ENCODE measurements at places on chromosomes 7 and 10.
A peak's percentile ranks its signal among the peaks of the same experiment; 100 is the strongest.

- DNase-seq: no peak
Measured at GRCh38 chr10:89857431-89858042, 156.1 kb downstream of the KIF20B start.

DNA sequence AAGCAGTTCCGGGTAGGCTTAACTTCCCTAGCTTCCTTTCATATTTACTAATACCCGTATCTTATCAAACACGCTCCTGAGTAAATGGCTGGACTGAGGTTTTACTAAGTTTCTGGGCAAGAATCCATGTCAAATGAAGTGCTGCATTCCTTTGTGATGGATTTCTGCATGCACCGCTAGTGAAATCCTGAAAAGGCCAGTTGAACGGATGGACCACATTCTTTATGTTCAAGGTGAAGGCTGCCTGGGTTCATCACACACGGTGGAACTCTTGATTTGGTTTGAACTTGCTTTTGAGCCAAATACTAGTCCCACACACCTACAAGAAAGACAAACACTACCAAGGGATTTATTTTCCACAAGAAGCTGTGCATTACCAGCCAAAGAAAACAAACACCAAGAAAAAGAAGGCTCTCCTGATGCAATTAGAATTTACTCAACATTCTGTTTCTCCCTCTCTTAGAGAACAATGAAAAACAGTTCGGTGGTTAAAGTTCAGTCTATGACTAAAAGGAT lies 255.0 kb upstream of the SEMA3C start:
- no peak for DNase-seq

- no peak for DNase-seq
Measured at GRCh38 chr10:84676536-84676935, 348.1 kb downstream of the CCSER2 start.

- no peak for DNase-seq
Measured at GRCh38 chr7:25727446-25727845, 424.6 kb upstream of the NFE2L3 start.

DNA sequence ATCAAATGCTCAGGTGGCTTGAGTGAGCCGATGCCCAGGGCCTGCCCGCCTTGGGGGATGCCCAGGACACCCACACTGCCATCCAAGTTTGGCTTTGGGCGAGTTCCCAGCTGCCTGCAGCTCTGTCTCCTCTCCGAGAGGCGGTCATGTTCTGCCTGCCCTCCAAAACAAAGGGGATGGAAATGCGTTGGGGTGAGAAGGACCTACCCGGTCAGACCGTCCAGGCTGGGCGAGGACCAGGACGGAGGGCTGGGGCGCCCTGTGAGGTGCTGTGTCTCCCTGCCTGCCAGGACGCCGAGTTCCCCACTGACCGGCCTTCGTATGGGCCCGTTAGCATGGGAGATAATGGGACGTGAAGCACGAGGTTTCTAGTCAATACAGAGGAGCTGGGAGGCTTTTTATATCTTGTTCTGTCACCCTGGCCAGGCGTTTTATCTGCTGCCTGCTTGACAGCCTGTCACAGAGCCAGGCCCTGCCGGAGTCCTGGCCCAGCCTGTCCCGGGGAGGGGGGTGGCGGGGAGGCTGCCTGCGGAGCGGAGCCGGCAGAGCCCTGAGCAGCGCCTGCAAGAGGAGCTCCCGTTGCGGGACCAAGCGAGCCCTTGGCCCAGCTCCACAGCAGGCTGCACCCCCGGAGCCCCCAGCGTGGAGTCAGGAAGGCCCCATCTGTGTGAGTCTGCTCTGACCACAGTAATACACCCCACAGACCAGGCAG lies 22.0 kb upstream of the ELFN1 start:
- DNase-seq: peak; percentile 17

- DNase-seq: no peak
Measured at GRCh38 chr10:62860946-62861345, 44.8 kb upstream of the EGR2 start.

GRCh38 chr10:118145256-118145655 lies 98.5 kb upstream of the RAB11FIP2 start:
- DNase-seq: no peak

DNA sequence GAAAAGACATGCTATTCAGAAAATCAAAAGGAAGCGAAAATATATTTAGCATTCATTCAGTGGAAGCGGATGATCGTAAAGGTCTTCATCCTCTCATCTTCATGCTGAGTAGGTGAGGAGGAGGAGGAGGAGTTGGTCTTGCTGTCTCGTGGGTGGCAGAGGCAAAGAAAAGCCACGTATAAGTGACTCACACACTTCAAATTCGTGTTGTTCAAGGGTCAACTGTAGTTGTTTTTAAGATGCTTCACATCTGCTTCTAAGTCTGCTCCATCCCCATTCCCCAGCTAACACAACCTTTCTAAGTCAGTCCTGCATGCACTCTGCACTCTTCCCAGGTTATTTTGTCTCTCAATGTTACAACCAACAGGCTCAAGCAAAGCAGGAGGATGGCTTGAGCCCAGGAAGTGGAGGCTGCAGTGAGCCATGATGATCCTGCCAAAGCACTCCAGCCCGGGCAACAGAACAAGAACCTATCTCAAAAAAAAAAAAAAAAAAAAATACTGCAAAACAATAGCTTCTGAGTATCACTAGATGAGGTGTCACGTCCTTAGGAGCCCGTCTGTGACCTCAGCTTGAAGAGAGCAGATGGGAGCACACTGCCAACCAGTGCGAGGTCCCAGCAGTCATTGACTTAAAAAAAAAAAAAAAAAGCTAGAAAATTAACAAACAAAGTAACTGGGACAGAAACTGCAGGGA lies 70.5 kb downstream of the SFMBT2 start:
- peak; percentile 4 for DNase-seq

DNA sequence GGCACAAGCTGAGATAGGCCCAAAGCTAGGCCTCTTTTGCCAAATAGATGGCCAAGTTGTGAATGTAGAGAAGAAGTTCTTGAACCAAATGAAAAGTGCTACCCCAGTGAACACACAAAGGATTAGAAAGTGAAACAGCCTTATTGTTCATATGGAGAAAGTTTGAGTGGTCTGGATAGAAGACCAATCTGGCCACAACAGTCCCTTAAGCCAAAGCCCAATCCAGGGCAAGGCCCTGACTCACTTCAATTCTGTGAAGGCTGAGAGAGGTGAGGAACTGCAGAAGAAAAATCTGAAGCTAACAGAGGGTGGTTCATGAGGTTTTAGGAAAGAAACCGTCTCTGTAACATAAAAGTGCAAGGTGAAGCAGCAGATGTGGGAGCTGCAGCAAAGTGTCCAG lies 18.7 kb upstream of the ATP6V0A4 start:
- no peak for DNase-seq

GRCh38 chr10:22550732-22551131 lies 163.6 kb downstream of the PIP4K2A start:
- peak; percentile 9 for DNase-seq

- DNase-seq: no peak
Measured at GRCh38 chr7:91553410-91553895, 289.2 kb downstream of the FZD1 start.

- peak; percentile 18 for DNase-seq
Measured at GRCh38 chr10:48287417-48288391, 13.2 kb upstream of the FRMPD2 start.

DNA sequence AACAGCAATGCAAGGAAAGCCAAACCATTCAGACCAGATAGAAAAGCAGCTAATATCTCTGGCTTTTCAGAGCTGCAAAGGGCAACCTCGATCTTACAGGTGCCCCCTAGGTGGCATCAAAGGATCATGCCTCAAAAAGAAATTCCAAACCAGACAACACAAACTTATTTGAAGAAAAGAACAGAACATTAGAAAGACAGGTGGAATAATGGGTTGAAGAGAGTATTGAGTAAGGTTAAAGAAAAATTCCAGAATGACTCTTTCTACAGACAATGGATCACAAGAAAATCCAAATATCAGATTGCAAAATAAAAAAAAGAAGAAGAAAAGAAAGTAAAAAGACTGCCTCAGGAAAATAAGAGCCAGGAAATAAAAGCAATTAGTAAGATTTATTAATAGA lies 213.7 kb downstream of the ELMO1 start:
- no peak for DNase-seq

GRCh38 chr10:118163217-118163616 lies 116.5 kb upstream of the RAB11FIP2 start:
- no peak for DNase-seq

- no peak for DNase-seq
Measured at GRCh38 chr10:46516660-46517416, 39.6 kb downstream of the GPRIN2 start.

- no peak for DNase-seq
Measured at GRCh38 chr7:27510541-27510940, 152.1 kb downstream of the HIBADH start.

DNA sequence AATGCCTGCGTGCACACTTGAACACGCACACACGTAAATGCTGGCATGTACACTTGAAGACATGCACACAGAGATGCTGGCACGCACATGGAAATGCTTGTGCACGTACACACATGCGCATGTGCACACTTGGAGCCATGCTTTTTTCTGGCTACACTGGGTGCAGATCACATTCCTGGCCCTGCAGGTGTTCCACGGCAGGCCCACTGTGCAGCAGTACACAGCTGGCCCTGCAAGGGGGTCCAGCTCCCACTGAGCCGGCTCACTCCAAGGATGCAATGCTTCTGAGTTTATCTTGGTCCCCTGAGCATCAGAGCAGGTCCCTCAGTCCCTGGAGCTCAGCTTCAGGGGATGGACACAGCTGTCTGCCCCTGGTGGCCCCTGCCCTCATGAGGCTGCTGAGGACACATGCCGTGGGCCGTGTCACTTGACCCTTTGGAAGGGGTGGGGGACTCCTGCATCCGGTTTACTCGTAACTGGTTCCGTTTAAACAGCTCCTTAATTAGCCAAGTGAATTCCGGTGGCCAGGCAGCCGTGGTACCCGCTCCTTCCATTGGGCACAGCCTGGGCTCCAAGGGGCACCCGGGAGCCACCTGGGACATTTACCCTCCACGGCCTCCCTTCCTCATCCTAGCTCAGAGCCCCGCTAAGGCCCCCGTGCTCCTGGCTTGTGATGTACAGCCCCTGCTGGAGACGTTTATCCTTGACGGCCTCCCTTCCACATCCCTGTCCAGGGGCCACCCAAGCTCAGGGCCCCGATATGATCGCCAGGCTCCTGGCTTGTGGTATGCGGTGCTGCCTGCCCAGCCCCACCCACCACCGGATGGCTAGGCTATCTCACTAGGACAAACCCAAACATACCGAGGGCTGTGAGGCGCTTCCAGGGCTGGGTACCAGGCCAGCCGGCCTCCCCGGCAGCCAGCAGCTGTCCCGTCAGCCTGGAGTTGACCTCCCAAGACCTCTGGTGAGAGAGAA lies 39.5 kb upstream of the DPYSL4 start:
- no peak for DNase-seq

DNA sequence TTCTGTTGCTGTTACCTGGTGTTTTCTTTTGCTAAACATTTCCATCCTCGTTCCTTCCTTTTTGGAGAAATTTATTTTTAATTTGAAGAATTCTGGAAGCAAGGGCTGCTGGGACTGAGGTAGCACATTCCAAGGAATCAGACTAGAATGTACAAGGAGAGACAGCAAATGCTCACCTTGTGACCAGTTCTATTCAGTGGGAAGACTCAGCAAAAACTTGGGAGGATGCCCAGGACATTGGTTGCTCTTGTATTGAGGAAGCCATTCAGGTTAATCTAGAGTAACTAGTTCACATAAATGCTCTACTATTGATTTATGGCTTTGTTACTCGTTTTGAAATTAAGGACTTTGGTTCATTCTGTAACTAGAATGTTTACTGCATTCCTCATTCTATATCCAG lies 11.3 kb downstream of the PLCE1 start:
- DNase-seq: no peak

- DNase-seq: no peak
Measured at GRCh38 chr10:48779546-48780152, 95.0 kb downstream of the WDFY4 start.

GRCh38 chr10:21021843-21022594 lies 124.9 kb upstream of the NEBL start:
- no peak for DNase-seq

DNA sequence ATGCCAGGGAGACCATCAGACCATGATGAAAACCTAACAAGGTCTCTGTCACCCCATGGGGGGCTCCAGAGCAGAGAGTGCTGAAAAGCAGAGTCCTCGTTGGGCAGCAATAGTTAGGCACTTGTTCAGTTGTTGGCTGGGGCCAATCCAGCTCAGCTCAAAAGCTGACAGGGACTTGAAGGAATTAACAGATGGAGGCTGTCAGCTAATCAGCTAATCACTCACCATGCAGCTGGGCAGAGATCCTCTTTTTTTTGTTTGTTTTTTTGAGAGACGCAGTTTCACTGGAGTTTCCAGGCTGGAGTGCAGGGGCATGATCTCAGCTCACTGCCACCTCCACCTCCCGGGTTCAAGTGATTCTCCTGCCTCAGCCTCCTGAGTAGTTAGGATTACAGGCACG lies 18.1 kb downstream of the CEP55 start:
- DNase-seq: no peak

- DNase-seq: no peak
Measured at GRCh38 chr10:92244796-92245195, 46.1 kb downstream of the CPEB3 start.

- DNase-seq: no peak
Measured at GRCh38 chr7:139060695-139061237, 24.9 kb upstream of the ZC3HAV1L start.

DNA sequence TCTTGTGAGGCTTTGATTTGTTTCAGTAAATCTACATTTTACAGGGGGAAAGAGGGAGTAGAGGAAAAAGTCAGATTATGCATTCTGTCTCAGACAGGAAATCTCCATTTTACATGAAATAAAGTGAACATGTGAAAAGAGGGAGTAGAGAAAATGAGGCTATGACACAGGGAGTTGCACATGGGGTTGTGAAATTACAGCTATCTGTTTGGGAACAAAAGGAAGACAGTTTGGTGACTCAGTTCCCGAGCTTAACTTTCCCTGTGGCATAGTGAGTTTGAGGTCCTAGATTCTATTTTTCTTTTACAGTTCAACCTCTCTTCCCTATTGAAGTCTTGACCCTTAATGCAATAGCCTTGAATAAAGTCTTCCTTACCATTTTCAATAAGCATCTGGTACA lies 63.2 kb upstream of the AGR3 start:
- no peak for DNase-seq

DNA sequence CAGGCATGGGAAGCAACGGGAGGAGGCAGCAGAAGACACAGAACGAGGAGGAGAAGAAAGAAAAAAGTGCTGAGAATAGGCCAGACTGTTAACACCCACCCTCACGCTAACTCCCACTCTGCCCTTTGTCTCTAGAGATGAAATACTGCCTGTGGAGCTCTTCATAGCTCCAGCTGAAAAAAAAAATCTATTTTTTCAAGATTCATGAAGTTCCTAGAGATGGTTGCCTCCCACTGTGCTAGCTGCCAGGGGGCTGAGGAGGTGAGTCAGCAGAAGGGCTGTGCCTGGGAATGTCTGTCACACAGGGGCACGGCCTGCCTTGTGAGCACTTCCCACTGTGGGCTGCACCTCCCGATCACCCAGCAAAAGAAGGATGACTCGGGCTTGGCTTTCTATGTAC lies 144.5 kb downstream of the RNF216 start:
- no peak for DNase-seq
